ENCODE measurements at places on chromosomes 7 and 10. TPM values are rescaled to one million over a fixed set of nuclear protein-coding genes. Genes with fewer than 3 reads are reported as not detected.

GRCh38 chr7:124769136-124769535 lies 3.5 kb upstream of the GPR37 start:
- no peak for DNase-seq

DNA sequence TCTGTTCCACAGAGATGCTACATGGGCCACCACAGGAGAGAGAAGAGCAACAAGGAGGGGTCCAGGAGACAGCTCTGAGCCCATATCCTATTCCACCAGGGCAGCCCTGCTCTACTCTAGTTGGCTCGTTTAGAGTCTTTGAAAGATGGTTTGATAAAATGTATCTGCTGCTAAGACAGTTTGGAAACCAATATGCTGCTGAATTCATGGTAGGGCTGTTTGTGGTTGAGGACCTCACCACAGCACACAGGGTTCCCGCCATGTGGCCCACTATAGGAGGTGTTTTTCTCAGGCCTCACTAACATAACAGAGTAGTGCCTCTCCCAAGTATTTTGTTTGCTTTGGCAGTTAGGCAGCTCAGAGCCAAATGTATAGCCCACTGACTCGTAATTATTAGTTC lies 35.8 kb upstream of the ZC3HAV1L start:
- no peak for DNase-seq

- no peak for DNase-seq
These were observed 17.3 kb downstream of the OPALIN start for GRCh38 chr10:96341219-96342182.

GRCh38 chr7:151351027-151351426 lies 9.4 kb downstream of the NUB1 start:
- no peak for DNase-seq

GRCh38 chr10:14438576-14438975 lies 107.9 kb upstream of the FRMD4A start:
- no peak for DNase-seq

Gene ORC5
- 24.0 TPM for total RNA-seq

DNA sequence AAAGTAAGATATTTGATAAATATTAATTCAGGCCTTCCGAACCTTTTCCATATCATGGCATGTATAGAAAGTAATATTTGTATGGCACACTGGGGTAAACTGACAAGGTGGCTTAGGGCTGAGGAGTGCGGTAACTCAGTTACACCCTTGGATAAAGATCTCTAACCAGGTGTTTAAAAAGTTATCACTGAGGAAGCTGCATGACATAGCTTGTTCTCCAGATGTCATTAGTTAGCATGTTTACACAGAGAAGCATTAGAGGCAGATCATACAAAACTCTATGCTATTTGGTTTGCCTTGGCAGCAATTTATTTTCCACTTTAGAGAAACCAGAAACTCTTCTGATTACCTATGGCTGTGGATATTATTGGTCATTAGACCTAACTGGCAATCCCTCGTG lies 118.2 kb downstream of the ST7 start:
- DNase-seq: no peak

Gene DNMBP
- 8.7 TPM for total RNA-seq

Gene NACAD
- total RNA-seq: 3.4 TPM

- peak; percentile 93 for DNase-seq
These were observed 75.8 kb downstream of the LSMEM1 start for GRCh38 chr7:112556633-112557032.

DNA sequence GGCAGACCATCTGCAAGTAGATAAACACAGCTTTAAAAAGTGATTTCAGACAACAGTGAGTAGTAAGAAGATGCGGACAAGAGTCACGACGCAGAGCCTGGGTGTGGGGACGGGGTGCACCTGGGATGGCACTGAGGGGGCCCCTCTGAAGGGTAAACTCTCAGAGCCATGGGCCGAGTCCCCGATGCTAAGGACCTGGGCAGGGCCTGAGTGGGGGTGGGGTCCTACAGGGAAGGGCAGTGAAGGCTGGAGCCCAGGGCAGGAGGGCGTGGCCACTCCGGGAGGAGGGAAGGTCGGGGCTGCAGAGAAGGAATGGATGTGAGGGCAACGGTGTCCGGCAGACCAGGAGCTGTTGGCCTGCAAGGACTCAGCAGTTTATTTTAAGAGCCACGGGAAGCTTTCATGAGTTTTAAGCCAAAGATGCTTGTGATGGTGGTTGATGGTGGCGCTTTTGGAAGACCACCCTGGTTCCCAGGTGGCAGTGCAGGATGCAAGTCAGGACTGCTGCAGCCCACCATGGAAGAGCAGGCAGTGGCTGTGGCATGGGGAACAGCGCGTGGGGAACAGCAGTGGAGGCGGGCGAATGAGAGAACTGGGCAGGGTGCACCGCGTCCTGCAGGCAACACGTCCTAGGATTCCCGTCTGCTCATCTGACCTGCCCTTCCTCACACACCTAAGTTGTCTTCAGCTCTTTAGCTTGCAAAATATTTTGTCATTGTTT lies 296.8 kb downstream of the DNAJB6 start:
- DNase-seq: no peak

Gene TRAPPC14
- total RNA-seq: 15.3 TPM

- DNase-seq: no peak
These were observed 3.9 kb upstream of the PAX2 start for GRCh38 chr10:100741378-100742075.

DNA sequence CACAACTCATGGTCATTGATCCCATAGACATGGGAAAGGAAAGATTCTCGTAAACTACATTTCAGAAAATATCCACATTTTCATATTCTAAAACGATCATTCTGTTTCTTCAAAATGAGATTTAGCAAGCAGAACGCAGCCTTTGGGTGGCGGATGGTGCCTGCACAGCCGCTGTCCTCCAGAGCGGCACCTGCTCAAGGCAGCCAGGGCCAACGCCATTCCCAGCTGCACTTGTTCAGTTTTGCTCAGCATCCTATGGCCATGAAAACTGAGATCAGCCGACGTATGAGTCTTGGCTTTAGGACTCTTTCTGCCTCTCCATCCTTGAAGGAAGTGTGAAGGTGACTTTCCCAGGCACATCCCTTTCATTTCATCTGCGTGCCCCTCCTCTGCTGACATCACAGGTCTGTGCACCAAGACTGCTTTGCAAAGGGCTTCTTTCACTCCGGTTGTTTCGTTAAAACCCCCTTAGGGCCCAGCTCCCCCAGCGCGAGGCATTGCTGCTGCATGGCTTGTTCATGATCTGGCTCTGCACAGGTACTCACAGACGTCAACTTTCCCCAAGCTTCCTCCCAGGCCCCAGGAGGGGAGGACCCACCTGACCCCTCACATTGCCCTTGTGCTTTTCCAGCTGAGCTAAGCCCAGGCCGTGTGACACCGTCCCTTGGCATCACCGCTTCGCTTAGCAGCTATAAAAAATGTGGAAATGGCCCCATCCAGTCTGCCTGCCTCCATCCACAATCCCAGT lies 37.2 kb downstream of the TCERG1L start:
- no peak for DNase-seq

GRCh38 chr10:69426376-69426727 lies 9.6 kb upstream of the TACR2 start:
- no peak for DNase-seq

DNA sequence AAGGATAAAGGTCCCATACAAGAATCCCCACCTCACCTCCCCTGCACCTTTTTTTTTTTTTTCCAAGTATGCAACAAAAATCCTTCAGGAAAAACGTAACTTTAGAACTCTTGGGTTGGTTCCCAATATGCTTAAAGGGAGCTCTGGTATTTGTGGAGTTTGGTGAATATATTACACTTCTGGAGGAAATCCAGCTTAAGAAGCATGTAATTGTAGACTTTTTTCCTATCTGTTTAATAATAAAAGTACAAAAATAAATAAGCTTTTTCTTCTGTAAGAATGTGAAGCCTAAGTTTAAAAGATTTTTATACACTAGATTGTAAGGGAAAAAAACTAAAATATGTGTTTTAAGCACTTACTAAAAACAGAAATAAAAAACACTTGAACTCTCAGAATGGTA lies 102.3 kb downstream of the SORBS1 start:
- DNase-seq: no peak

- no peak for DNase-seq
These were observed 38.8 kb downstream of the FIGNL1 start for GRCh38 chr7:50411332-50411731.

GRCh38 chr7:23942032-23942431 lies 232.0 kb downstream of the STK31 start:
- no peak for DNase-seq

GRCh38 chr10:56091872-56092271 lies 269.2 kb downstream of the ZWINT start:
- no peak for DNase-seq

DNA sequence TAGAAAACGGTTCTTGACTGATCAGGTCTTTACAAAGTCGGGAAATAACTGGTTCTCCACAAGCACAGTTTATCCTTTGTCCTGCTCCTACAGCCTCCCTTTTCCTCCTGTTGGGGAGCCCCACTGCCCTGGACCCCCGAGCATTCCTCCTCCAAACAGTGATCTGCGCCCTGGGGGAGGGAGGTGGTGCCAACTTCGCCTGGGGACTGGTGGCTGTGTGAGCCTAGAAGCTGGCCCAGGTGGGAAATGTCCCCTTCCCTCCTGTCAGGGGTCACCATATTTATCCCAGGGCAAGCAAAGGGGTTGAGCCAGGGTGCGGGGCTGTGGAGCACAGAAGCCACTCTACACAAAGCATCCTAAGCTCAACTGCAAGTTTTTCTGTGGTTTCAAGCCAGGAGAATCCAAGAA lies 5.2 kb downstream of the HMX3 start:
- no peak for DNase-seq

- peak; percentile 63 for DNase-seq
These were observed 119.7 kb upstream of the FAM3C start for GRCh38 chr7:121515630-121516401.

DNA sequence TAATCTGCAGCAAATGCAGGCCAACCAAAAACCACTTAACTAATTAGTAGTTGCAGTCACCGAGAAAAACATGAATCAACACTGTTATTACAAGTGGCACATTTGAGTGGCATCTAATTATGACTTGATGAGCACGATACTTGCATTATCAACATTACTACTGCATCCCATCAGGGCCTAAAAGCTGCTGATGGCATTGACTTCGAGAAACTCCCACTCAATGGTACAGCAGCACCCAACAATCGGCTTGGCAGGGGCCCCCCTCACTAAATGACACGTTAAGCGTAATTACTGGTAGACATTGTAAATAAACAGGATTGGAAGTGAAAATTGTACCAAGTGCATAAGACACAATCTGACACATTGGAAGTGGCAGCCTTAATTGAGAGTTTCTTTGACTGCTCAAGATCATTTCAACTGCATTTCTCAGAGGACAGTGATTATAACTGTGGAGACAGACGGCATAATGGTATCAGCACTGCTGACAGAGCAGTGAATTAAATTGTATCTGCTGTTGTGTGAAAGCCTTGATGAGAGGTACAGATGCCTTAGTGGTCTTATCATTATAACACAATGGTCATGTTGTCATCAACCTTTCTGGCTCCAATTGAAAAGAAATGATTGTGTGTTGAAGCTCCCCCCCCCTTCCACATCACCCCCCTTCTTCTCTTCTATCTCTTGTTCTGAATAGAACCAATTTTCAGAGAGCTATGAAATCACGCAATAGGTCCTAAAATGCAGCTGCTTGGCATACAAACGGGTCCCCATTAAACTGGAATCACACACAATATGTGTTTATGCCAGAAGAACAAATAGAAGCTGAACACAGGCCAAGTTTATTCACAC lies 43.4 kb downstream of the SHTN1 start:
- no peak for DNase-seq

DNA sequence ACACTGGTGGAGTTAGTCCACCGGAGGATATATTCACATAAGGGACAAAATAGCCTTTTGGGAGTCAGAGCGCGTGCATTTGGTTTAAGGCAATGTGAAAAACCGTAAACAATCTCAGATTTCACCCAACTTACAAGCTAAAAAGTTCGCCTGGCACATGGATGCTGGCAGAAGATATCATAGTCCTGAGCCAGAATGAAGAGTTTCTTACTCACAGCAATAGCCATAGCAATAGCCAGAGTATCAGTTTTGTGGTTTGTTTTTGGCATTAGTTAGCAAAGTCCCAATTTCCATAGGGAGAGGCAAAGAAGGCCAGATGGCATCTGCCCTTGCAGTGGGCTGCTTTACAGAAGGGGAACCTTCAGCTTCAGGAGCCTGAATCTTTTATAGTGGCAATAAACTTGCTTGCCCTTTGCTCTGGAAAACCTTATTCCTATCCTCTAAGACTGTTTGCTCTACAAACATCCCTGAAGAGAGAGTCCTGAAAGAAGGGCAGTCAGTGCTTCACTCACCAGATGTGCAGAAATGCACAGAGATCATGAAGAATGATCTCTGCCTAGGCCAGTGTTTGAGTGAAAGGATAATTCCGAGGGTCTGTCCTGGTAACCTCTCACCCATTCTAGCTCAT lies 28.7 kb upstream of the RSBN1L start:
- no peak for DNase-seq

GRCh38 chr10:24616536-24616935 lies 107.2 kb downstream of the ARHGAP21 start:
- DNase-seq: peak; percentile 41

GRCh38 chr10:69366738-69367137 lies 50.0 kb downstream of the TACR2 start:
- DNase-seq: no peak

DNA sequence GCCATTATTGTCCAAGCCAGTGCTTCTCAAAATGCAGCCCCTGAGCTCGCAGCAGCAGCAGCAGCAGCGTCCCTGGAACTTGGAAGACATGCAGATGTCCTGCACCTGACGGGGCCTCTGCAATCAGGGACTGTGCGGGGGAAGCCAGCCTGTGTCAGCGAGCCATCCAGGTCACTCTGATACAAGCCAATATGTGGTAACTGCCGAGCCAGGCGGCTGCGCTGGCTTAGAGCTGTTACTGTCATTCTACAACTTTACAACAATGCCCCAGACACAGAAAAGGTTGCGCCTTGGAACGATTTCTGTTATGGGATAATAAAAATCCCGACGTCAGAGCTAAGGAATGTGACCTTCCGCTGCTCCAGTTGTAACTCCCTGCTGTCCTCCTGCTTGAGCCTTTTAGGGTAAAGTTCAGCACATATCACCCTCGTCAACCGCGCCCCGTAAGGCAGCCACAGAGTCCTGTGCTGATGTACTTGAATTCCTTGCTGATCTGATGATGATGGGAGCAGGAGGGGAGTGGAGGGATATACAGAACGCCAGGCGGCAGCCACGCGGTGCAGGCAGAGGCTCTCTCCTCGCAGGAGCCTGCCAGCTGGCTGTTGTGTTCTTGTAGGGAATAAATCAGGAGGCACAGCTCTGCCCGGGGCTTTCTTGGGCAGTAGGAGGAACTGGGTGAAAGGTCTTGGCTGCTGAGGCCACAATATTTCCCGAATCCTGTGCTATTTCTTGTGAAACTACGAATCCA lies 20.0 kb upstream of the CRYGN start:
- DNase-seq: peak; percentile 68

- no peak for DNase-seq
These were observed 81.1 kb downstream of the SDHAF3 start for GRCh38 chr7:97198596-97198995.

GRCh38 chr10:77849039-77849664 lies 77.4 kb downstream of the DLG5 start:
- DNase-seq: no peak

GRCh38 chr10:53619671-53620070 lies 847.1 kb upstream of the MBL2 start:
- DNase-seq: peak; percentile 68

Gene NCOA4
- total RNA-seq: 171 TPM

GRCh38 chr10:73897693-73898092 lies 13.2 kb upstream of the PLAU start:
- no peak for DNase-seq

Data from mammary epithelial cell (primary cell).